ENCODE measurements at places on chromosomes 1 and 21. TPM values are rescaled to one million over a fixed set of nuclear protein-coding genes. Genes with fewer than 3 reads are reported as not detected.

SRM gene
- 176 TPM for total RNA-seq

NOTCH2 gene
- total RNA-seq = 55.7 TPM

HPCA gene
- 0.69 TPM for total RNA-seq

DNA sequence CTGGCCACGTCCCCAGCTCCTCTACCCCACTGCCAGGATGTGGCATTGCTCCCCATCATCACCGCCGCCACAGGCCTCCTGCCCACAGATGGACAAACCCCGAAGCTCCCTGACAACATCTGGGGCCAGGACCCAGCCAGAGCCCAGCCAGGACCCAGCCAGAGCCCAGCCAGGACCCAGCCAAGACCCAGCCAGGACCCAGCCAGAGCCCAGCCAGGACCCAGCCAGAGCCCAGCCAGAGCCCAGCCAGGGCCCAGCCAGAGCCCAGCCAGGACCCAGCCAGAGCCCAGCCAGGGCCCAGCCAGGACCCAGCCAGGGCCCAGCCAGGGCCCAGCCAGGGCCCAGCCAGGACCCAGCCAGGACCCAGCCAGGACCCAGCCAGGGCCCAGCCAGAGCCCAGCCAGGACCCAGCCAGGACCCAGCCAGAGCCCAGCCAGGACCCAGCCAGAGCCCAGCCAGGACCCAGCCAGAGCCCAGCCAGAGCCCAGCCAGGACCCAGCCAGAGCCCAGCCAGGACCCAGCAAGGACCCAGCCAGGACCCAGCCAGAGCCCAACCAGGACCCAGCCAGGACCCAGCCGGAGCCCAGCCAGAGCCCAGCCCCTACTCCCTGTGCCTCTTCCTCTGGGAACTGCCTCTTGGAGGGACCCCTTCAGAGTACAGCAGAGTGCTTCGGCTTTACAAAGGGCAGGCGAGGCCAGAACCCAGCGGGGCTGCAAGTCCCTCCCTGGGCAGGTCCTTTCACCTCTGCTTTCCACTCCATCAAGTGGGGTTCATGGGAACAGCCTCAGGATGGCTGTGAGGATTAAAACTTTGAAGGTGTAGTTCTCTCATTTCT lies 43.7 kb downstream of the DISP3 start:
- no peak for DNase-seq
- H3K27ac ChIP-seq = no peak overlapping the region
- H3K36me3 ChIP-seq = no peaks in the 10 kb centered on the region
- no peaks in the 10 kb centered on the region for H3K27me3 ChIP-seq
- no peaks in the 10 kb centered on the region for H3K4me1 ChIP-seq
- H3K4me3 ChIP-seq = no peak overlapping the region

GRCh38 chr1:111271464-111271801 lies 19.2 kb upstream of the CHIA start:
- H3K4me1 ChIP-seq = no peaks in the 10 kb centered on the region
- H3K27me3 ChIP-seq = peaks cover 64% of the 10 kb centered on the region
- no peak for DNase-seq

DNA sequence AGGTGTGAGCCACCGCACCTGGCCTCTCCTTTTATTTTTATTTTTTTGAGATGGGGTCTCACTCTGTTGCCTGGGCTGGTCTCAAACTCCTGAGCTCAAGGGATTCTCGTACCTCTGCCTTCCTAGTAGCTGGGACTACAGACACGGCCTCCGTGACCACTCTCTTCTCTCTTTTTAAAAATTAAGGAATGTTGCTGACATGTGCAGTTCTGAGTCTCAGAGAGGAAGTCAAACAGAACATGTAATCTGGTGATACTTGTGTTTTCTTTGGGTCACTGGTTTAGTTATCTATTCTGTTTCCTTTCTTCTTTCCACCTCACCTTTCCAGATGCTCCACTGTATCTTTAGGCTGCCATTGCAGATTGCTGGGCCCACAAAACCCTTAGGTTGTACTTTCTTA lies 2.7 kb downstream of the WDTC1 start:
- DNase-seq = no peak
- no peak overlapping the region for H3K4me3 ChIP-seq
- no peaks in the 10 kb centered on the region for H3K27me3 ChIP-seq
- H3K27ac ChIP-seq = no peak overlapping the region

- H3K4me1 ChIP-seq = no peaks in the 10 kb centered on the region
- DNase-seq = peak; percentile 11
- H3K36me3 ChIP-seq = no peaks in the 10 kb centered on the region
- no peak overlapping the region for H3K27ac ChIP-seq
- no peak overlapping the region for H3K4me3 ChIP-seq
- peaks cover 5% of the 10 kb centered on the region for H3K27me3 ChIP-seq
Observed at GRCh38 chr1:241323514-241324195, 33.4 kb downstream of the RGS7 start.

DNA sequence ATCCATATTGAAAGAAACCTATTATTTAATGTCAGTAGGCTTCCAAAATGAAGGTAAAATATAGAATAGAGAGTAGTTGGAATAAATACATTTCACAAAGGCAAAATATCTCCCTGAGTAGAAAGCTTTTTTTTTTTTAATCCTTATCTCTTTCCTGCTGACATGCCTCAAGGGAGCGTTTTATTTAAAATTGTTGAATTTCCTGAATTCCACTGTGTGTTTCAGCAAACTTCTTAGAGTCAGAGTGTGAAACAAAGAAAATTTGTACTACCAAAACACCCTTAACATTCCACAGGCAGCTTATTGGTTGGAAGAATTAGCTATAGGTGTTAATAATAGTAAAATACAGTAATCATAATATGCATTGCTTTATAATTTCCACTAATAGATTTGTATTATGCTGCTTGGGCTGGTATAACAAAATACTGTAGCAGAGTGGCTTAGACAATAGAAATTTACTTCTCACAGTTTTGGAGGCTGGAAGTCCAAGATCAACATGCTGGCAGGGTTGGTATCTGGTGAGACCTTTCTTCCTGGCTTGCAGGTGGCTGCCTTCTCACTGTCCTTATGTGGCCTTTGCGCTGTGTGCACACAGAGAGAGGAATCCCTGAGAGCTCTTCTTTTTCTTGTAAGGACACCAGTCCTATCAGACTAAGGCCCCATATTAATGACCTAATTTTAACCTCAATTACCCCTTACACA lies 468.4 kb upstream of the C1orf87 start:
- H3K27ac ChIP-seq = no peak overlapping the region
- H3K27me3 ChIP-seq = no peaks in the 10 kb centered on the region
- H3K4me1 ChIP-seq = no peaks in the 10 kb centered on the region
- H3K36me3 ChIP-seq = no peaks in the 10 kb centered on the region

GRCh38 chr1:154329152-154329521 lies 3.8 kb downstream of the ATP8B2 start:
- DNase-seq = peak; percentile 82
- H3K4me1 ChIP-seq = peaks cover 35% of the 10 kb centered on the region
- H3K36me3 ChIP-seq = peaks cover 29% of the 10 kb centered on the region

DNA sequence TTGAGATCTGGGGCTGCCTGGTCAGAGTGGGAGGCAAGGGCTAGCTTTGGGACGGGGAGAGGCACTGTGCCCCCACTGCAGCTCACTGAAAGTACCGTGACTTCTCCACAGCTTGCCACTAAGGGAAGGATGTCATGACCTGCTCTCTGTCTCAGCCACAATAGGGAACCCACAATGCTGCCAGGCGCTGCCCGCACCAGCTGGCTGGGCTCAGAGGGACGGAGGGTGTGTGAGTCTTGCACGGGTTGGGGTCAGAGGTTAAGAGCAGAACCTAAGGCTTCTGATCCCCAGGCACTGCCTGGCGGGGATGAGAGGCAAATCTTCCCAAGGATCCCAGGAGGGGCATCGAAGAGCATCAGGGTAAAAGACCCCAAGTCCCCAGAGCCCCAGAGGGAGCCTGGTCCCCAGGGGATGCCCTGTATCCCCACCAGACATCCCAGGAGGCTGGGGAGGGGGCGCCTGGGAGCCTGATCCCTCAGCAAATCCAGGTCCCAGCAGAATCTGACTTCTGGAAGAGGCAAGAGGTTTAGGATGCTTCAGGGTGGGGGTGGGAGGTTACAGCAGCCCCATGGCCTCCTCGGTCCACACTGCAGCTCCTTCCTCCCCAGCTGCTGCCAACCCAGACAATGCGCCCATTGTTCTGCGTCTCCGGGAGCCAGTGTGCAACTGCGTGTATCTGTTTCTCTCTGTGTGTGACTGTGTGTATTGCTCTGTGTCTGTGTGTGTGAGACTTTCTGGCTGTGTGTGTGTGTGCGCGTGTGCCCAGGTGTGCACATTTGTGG lies 2.0 kb upstream of the MARCKSL1 start:
- peaks cover 15% of the 10 kb centered on the region for H3K4me1 ChIP-seq
- no peaks in the 10 kb centered on the region for H3K27me3 ChIP-seq
- no peak for DNase-seq

DNA sequence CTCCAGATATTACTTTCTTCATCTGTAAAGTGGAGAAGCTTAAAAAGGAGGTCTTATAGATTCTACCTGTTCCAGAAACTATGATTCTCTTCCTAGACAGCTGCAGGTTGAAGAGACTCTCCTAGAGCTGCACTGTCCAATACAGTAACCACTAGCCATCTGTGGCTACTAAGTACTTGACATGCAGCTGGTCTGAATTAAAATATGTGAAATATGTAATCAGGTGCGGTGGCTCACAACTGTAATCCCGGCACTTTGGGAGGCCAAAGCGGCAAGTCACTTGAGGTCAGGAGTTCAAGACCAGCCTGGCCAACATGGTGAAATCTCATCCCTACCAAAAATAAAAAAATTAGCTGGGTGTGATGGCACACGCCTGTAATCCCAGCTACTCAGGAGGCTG lies 15.8 kb downstream of the APP start:
- H3K4me1 ChIP-seq = peaks cover 19% of the 10 kb centered on the region
- no peaks in the 10 kb centered on the region for H3K27me3 ChIP-seq
- H3K27ac ChIP-seq = no peak overlapping the region
- no peaks in the 10 kb centered on the region for H3K36me3 ChIP-seq
- no peak overlapping the region for H3K4me3 ChIP-seq

DNA sequence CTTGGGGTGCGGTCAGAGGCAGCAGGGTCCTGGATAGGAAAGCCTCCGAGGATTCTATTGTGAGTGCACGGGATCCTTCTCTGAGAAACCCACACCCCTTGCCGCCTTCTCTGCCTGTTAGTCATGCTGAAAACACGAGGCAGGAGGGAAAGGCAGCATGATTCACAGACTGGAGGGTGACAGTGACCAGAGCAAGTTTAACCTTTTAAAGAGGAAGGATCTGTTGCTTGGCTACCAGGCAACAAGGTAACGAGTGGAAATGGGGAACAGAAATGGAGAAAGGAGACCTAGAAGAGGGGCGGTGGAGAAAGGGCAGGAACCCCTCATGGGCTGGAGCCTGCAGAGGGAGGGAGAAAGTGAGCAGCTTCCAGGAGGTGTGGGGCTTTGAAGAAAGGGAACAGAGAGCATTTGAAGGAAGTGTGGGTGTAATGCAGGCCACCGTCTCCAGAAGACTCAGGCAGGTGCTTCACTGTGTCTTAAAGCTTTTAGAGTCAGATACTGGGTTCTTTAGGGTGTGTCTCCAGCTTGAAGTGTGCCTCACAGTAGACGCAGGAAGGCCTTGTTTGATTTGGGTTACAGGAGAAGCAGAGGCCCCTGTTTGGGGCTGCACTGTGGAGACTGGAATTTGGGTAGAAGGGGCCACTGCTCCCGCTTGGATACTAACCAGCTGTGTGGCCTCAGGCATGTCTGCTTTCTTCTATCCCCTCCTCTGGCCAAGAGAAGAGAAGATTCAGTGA lies 19.1 kb downstream of the OPTC start:
- H3K36me3 ChIP-seq = no peaks in the 10 kb centered on the region
- H3K27ac ChIP-seq = no peak overlapping the region
- H3K4me3 ChIP-seq = no peak overlapping the region
- DNase-seq = peak; percentile 42
- no peaks in the 10 kb centered on the region for H3K27me3 ChIP-seq

DNA sequence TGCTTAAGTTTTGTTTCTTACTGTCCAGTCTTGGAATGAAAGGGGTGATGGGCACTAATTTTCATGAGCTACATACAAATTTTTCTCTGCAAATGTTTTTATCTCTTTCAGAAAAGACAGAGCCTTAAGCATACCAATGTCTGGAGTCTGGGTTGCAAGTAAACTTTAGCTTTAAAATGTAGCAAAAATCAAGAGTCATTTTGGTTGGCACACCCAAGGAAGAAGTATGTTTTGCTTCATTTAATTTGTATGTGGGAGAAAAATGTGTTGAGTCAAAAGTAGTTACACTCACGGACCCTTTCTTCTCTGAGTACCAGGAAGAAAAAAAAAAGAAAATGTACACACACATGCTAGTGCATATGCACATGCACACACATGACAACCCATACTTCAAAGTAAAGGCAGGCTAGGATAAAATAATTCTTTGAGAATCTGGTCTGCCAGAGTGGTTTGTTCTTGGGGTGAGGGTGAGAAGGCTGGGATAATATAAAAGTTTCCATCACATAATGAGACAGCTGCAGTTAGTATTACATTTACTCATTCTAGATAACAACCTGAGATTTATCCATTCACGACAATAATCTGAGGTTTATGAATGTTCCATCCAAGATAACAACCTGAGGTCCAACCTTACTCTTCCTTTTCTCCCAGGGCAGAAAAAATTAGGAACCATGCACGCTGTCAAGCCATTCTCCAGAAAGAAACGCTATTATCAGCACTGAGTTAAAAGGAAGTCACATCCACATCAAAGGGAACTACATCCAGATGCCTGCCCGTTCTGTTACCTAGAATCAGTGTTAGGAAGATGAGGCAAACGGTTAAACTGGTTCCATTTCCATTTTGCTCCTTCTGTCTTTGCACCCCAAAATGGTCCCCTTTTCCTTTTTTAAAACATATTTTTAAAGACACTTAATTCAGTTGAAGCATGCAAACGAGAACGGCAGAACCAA lies 9.3 kb downstream of the DPYD start:
- no peaks in the 10 kb centered on the region for H3K27me3 ChIP-seq
- peaks cover 67% of the 10 kb centered on the region for H3K4me1 ChIP-seq
- H3K4me3 ChIP-seq = no peak overlapping the region
- H3K27ac ChIP-seq = no peak overlapping the region

GRCh38 chr1:43376723-43377235 lies 9.0 kb upstream of the ELOVL1 start:
- H3K36me3 ChIP-seq = no peaks in the 10 kb centered on the region
- DNase-seq = no peak

DNA sequence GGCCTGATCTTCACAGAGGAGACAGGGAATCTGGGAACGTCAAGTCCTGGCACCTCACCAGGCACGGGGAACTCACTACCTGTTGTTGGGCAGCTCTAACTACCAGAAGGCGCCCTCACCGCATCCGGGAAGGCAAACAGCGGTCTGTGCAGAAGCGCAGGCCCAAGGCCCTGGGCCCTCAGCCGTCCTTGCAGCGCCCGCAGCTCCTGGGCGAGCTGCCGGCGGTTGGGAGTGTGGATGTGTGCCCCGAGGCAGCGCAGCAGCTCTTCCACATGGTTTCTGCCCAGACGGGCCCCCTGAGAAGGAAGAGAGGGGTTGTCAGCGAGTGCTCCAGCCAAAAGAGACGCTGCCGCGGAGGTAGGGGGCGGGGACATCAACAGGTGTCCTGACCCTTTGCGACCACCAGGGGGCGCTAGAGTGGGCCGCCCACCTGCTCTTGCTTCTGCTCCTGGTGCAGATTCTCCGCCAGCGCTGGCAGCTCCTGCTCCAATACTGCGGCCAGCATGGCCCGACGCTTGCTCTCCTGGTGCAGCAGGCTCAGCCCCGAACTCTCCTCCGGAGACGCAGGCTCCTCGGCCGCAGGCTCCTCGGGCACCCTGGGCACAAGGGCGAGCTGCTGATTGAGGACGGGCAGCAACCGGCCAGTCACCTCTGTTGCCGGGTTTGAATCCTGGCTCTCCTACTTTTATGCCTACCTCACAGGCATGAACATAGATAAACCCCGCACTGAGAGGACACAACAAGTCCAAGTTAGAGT lies 9.3 kb downstream of the MAP3K6 start:
- no peaks in the 10 kb centered on the region for H3K4me1 ChIP-seq
- H3K27me3 ChIP-seq = no peaks in the 10 kb centered on the region
- H3K27ac ChIP-seq = peak overlapping the region; percentile 19
- DNase-seq = peak; percentile 73
- H3K36me3 ChIP-seq = no peaks in the 10 kb centered on the region
- no peak overlapping the region for H3K4me3 ChIP-seq

Measured in A673 (cell line).